Right ventricle myocardium superior (tissue), 1 donor: ENCODE measurements at places on chromosomes 7 and 10.

DNA sequence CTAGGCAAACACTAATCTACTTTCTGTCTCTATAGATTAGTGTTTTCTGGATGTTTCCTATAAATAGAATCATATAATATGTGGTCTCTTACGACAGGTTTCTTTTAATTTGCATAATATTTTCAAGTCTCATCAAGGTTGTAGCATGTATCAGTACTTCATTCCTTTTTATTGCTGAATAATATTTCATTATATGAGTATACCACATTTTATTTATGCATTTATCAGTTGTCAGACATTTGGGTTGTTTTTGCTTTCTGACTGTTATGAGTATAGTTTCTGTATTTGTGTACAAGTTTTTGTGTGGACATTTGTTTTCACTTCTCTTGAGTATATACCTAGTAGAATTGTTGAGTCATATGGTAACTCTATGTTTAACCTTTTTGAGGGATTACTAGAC lies 48.2 kb downstream of the SHOC2 start:
- no peak for DNase-seq

DNA sequence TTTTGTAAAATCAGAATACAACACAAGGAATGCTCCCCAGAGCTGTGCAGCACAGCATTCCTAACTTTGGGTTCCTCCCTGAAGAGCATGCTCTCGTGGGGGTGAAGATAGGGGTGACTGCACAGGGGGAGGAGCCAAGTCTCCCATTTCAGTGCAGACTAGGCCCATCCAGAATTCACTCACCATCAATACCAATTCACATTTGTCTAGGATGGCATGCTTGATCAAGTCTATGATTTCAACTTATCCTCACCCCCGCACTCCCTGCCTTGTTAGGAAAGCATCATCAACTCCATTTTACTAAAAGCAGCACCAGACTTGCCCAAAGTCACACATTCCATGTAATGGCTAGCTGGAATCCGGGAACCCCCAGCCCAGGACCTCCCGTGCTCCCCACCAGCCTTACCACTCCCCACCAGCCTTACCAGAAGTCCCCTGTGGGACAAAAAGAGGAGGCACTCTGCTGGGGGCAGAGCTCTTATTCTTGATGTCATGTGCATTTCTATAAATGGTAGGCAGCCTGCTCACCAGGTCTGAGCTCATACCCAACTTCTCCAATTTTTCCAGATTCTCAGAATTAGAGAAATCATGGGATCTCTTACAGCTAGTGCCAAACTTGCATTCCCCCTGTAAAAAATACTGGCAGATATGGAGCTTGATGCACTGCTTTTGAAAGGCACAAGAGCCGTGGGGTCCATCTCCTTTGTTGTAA lies 6.2 kb downstream of the PARP12 start:
- DNase-seq, result no peak

DNA sequence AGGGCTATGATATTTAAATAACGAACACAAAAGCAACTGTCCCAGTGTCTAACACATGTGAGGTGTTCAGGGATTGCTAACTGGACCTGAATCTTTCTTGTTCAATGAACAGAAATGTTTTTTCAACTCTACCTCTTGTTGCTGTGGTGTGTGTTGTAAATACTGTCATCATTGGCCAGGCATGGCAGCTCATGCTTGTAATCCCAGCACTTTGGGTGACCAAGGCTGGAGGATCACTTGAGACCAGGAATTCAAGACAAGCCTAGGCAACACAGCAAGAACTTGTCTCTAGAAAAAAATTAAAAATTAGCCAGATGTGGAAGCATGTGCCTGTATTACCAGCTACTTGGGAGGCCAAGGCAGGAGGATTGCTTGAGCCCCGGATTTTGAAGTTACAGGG lies 1250.9 kb downstream of the TYW1 start:
- no peak for DNase-seq

- no peak for DNase-seq
These were observed 26.7 kb upstream of the CUX1 start for GRCh38 chr7:101790566-101791293.

DNA sequence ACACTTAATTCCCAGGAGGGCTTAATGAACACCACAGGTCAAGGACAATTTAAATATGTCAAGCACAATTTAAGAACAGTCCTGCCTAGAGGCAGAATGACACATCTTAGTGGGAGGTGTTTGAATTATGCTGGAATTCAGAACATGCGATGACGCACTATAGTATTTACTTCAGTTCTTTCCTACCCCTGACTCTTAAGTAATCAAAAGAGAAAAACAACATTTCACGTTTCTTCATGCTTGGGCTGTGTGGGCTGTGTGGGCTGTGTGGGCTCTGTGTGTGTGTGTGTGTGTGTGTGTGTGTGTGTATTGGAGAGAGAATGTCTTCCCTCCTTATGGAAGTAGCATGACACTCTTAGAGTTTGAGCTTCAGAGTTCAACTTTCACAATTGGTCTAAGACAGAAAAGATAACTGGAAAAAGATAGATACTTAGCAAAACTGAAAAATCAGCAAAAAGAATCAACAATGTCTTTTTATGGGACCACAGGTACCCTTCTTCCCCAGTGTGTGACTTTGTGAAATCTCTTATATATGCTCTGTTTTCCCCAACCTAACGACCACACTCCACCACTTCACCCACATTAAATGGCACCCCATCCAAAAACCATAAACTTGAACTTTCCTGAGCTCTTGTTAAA lies 33.7 kb upstream of the CABCOCO1 start:
- no peak for DNase-seq

GRCh38 chr7:132846086-132846485 lies 235.8 kb downstream of the CHCHD3 start:
- DNase-seq, result peak; percentile 40

- peak; percentile 37 for DNase-seq
These were observed 66.3 kb downstream of the PRKAG2 start for GRCh38 chr7:151810441-151811232.

- DNase-seq, result no peak
These were observed 80.3 kb upstream of the CDCA7L start for GRCh38 chr7:22025983-22026382.

DNA sequence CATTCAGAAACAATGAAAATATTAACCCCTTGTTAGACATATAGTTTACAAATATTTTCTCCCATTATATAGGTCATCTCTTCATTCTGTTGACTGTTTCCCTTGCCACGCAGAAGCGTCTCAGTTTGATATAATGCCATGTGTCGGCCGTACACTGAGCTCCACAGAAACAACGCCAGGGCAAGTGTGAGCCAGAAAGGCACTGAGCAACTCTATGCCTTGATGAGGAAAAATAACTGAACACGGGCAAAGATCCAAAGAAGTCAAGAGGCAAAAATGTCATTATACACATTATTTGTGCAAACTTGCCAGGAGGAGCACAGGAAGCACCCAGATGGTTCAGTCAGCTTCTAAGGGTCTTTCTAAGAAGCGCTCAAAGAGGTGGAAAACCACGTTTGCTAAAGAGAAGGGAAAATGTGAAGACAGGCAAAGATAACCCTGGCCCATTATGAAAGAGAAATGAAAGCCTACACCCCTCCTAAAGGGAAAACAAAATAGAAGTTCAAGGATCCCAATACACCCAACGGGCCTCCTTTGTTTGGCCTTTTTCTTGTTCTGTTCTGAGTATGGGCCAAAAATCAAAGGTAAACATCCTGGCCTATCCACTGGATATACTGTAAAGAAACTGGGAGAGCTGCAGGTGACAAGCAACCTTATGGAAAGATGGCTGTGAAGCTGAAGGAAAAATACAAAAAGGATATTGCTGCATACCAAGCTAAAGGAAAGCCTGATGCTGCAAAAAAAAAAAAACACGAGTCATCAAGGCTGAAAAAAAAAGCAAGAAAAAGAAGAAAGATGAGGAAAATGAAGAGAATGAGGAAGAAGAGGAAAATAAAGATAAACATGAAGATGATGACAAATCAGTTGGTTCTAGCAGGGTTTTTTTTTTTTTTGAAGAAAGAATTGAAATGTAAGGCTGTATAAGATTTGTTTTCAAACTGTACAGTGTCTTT lies 15.5 kb downstream of the ARHGAP12 start:
- no peak for DNase-seq

GRCh38 chr7:37117292-37117691 lies 331.4 kb downstream of the ELMO1 start:
- DNase-seq, result no peak

- DNase-seq, result no peak
These were observed 761.7 kb downstream of the DNAJB9 start for GRCh38 chr7:109331423-109331822.

DNA sequence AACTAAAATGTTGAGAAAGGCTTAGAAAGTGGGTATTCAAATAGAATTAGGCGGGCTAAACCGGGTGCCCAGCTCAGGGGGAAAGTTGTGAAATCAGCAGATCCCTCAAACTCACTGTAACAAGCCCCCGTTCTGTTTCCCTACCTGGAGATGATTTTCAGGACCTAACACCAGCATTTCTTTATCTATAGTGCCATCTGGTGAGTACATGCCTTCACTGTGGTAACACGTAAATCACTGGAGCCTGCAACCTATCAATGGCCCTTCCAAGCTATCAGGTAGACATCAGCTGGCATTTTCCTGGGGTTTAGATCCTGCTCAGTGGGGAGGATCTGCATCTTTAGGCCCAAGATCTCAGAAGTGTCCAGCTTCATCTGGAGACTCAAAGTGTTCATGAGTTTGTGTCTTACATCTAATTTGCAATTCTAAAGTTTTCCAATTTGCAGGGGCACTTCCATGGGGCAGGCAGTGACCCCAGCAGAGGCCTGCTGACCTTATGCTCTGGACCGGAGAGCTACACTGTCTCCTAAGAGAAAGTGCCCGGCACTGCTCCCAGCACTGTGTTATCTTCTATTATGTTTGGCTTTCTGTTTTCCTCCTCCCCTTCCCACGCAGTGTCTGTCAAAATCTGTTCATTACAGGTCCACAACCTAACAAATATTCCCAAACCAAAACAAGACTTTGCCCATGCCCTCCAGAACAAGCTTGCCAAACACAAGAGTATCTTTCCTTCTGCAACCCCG lies 132.5 kb downstream of the LSM5 start:
- DNase-seq, result no peak

GRCh38 chr10:104650072-104650471 lies 9.0 kb downstream of the SORCS3 start:
- no peak for DNase-seq

GRCh38 chr7:6461946-6462550 lies 14.3 kb upstream of the DAGLB start:
- no peak for DNase-seq

- peak; percentile 43 for DNase-seq
These were observed 35.5 kb downstream of the GRIFIN start for GRCh38 chr7:2440608-2441245.

DNA sequence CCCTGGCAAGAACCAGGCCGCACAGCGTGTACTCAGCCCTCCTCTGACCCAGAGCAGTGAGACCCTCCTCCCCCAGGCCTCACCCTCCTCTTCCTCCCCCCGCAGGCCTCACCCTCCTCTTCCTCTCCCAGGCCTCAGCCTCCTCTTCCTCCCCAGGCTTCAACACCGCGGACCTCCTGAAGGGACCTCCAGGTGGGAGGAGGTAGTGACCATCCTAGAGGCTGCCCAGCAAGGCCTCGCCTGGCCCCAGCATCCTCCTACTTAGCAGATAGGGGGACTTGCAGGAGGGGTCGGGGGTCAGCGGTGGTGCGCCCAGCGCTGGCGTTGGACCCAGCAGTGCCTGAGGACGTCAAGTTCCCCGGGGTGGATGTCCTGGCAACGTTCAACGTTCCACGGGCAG lies 270.8 kb downstream of the ELFN1 start:
- peak; percentile 34 for DNase-seq

DNA sequence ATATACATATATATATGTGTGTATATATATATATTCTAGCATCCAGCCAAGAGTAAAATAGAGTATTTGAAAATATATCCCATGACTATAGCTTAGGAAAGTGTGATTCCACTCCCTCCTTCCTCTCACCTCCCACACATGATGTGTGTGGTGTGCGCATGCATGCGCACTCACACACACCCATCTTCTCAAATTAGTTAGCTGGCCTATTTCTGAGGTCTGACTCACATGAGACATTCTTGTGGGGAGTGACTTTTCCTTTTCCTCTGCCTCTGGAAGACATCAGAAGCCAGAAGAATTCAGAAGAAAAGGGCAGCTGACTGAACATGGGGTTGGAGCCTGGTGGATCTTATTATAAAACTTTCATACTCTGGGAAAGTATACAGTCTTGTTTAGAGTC lies 793.5 kb upstream of the ZNF722 start:
- DNase-seq, result no peak

GRCh38 chr10:33103863-33104379 lies 145.9 kb upstream of the ITGB1 start:
- no peak for DNase-seq

GRCh38 chr10:22978287-22978686 lies 50.4 kb downstream of the ARMC3 start:
- DNase-seq, result no peak

GRCh38 chr10:88113232-88113631 lies 249.8 kb downstream of the PTEN start:
- peak; percentile 55 for DNase-seq

DNA sequence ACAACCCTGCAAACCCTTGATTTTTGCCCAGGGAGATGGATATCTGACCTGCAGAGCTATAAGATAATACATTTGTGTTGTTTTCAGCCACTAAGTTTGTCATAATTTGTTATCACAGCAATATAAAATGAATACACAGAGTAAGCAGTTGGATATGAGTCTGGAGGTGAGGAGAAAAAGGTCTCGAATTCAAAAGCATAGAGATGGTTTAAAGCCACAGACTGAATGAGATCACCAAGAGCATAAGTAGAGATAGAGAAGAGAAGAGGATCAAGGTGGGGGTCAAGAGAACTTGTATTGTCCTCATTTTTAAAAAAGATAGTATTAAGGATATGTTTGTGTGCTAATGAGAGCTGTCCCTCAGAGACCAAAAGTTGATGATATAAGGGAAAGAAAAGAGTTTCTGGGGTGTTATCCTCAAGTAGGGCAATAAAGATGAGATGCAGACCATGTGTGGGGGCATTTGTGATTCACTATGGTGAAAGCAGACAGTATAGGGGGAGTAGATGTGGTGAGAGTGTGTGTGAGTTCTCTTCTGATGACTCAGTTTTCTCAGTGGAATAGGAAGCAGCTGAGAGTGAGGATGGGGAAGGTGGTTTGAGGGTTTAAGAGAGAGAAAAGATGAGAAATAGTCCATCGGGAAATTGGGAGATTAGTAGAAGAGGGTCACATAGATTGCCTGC lies 25.8 kb upstream of the PCGF5 start:
- no peak for DNase-seq

GRCh38 chr7:16826060-16826459 lies 21.3 kb upstream of the AGR2 start:
- DNase-seq, result no peak

DNA sequence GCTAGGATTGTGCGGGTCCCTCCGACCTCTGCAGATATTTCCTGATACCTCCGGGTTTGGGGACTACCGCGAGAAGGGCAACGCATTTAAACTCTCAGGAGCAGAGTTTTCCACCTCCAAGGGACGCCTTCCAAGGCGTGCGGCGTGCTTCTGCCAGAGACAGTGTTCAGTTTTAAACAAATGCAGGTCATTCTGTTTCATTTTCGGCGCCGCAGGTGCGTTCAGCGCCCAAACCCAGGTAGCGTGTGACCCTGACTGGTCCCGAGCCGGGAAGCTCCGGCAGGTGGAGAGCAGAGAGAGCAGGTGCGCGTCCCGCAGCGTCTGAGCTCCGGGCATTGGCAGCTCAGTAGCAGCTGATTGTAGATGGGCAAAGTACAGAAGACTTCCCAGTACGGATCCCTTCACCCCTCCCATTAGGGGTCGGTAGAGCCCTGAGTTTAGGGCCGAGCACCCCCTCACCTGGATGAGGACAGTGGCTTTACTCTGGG lies 1.4 kb upstream of the CYP26A1 start:
- no peak for DNase-seq
